Breast epithelium (tissue), 4 donors: ENCODE measurements at places on chromosomes 3 and 15. TPM values are rescaled to one million over a fixed set of nuclear protein-coding genes. Genes with fewer than 3 reads are reported as not detected.

GRCh38 chr3:142568393-142569017 lies 10.0 kb downstream of the ATR start:
- no peak for DNase-seq

GRCh38 chr3:5888851-5889250 lies 701.3 kb downstream of the EDEM1 start:
- no peak for DNase-seq

Gene ABI3BP
- 170 TPM for total RNA-seq

GRCh38 chr3:79246875-79247724 lies 520.7 kb downstream of the ROBO1 start:
- no peak for DNase-seq

GRCh38 chr15:75230016-75230343 lies 28.2 kb upstream of the GOLGA6C start:
- no peak for DNase-seq

DNA sequence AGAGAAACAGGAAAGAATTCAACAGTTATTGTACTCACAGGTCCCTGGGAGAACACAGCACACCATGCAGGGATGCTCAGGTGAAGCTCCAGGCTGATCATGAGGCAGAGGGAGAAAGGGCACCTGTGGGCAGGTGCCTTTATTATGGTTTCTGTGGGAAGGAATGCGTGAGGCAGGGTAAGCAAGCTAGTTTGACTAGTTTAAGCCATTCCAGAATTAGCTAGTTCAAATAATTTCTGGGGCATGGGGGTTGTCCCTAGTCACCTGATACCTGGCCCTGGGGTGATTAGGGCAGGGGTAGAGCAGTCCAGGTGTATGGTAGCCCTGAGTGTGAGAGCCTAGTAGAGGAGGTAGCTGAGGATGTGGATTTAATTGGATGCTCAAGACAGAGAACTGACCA lies 47.9 kb upstream of the DCLK3 start:
- DNase-seq: no peak

Gene EIF1B
- total RNA-seq: 38.0 TPM

Gene ARHGAP11A
- total RNA-seq: 2.0 TPM

- DNase-seq: no peak
Measured at GRCh38 chr3:163058031-163058854, 1561.6 kb downstream of the OTOL1 start.

- DNase-seq: no peak
Measured at GRCh38 chr15:39641191-39641889, 60.5 kb downstream of the THBS1 start.

Gene TICRR
- 0.15 TPM for total RNA-seq

- DNase-seq: no peak
Measured at GRCh38 chr15:89822026-89822425, 7.4 kb upstream of the ANPEP start.

GRCh38 chr3:100606894-100607512 lies 2.4 kb upstream of the ADGRG7 start:
- no peak for DNase-seq

Gene CNOT10
- total RNA-seq: 37.9 TPM

Gene PRICKLE2
- 35.1 TPM for total RNA-seq

Gene THRB
- total RNA-seq: 29.8 TPM
